GM23338 (cell line): ENCODE measurements at places on chromosomes 3 and 15.

DNA sequence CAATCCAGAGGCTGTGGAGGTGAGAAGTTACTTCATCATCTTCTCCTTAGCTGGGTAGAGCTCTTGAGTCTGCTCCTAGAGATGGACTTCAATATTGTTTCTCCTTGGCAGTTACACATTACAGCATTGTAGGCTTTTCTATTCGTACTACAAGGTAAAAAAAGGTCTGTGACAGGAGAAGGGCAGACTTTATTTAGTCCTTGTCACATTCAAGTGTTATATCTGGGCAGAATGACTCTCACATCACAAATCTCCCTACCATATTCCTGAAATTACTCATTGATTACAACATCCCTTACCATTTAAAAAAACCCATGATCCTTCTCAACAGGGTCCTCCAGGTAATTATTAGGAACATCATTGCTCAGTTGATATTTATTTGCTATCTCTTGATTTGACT is 75.0 kb downstream of the AGBL1 start:
- no peak overlapping the region for H3K27ac ChIP-seq
- H3K4me1 ChIP-seq = peaks cover 10% of the 10 kb centered on the region; the same call in 1 of the 2 replicates
- DNase-seq = no peak
- H3K27me3 ChIP-seq = no peaks in the 10 kb centered on the region

- no peak for DNase-seq
- H3K36me3 ChIP-seq = peaks cover 46% of the 10 kb centered on the region
- H3K27ac ChIP-seq = no peak overlapping the region
- no peaks in the 10 kb centered on the region for H3K4me1 ChIP-seq
Measured at GRCh38 chr3:53225651-53226050, 30.2 kb downstream of the TKT start.

DNA sequence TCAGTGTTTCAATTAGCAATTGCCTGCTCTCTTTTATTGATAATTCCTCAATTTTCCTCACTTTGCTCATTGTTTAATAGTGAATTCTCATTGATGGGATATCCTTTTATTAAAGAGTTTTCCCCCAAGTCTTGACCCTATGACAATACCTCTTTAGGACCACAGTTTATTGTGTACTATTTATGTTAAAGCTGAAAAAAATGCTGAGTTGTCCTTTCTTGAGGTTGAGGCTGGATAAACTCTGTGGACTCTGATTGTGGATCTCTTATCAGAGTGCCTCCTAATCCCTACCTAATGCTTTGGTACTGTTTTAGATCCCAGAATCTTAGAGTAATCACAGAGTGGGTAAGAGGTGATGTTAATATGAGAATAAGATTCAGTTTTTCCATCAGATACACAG is 416.3 kb upstream of the GBE1 start:
- no peak overlapping the region for H3K4me3 ChIP-seq
- H3K4me1 ChIP-seq = no peaks in the 10 kb centered on the region
- DNase-seq = no peak
- no peaks in the 10 kb centered on the region for H3K27me3 ChIP-seq
- no peaks in the 10 kb centered on the region for H3K36me3 ChIP-seq

DNA sequence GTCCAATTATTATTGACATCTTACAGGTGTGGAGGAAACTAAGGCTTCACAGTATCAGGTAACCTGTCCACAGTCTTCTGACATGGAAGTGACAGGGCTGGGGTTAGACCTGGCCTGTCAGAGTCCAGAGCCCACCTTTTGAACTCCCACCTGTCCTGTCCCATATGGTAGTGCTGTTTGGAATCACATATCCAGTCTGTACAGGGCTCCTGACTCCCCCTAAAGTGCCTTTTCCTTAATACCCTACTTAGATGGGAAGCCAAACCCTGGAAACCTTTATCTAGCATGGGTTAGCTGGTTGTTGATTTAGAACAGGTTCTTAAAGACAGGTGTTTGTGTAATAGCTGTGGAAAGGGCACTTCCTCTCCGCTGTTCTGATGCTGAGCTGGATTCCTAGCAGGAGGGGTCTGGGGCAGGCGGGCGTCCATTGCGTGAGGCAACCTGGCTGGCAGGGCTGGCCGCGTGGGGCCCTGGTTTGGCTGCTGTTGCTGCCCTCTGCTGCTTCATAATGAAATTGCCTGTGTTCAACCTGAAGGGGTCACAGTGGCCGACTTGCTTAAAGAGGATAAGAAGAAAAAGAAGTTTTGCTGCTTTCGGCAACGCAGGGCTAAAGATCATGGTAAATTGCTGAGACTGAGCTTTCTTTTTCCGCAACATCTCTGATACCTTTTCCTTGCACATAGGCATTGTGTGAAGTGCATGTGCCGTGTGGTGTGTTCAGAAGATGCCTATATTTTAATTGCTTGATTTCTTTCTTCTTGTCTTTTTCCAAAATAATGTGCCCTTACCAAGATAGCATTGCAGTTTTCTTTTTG is 136.2 kb downstream of the CHDH start:
- H3K36me3 ChIP-seq = no peaks in the 10 kb centered on the region
- DNase-seq = peak; percentile 95
- no peak overlapping the region for H3K4me3 ChIP-seq
- no peaks in the 10 kb centered on the region for H3K27me3 ChIP-seq
- no peak overlapping the region for H3K27ac ChIP-seq

GRCh38 chr3:184986366-184986889 is 166.4 kb downstream of the C3orf70 start:
- no peak for DNase-seq
- no peaks in the 10 kb centered on the region for H3K4me1 ChIP-seq
- H3K27me3 ChIP-seq = no peaks in the 10 kb centered on the region
- no peaks in the 10 kb centered on the region for H3K36me3 ChIP-seq
- H3K4me3 ChIP-seq = no peak overlapping the region
